Activated naive CD4-positive, alpha-beta T cell treated with Interleukin-2 at 50 U/mL for 16 hours (primary cell): ENCODE measurements at places on chromosomes 3 and 15.

DNA sequence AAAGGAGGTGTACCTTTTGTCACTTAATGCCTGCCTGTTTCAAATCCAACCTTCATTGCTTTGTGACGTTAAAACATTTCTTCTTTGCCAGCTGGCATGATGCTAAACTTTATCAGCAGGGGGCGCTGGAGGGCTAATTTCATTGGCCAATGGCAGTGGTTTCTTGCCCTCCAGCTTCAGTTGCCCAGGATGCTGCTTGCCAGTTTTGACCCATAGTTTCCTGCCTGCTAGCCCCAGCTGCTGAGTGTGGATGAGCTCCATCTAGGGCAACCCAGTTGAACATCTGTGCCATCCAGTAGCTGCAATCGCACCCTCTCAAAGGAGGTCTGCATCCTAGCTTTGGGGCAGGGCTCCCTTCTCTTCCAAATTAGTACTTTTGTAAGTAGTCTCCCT is 22.1 kb downstream of the ACKR2 start:
- DNase-seq = peak; percentile 69

DNA sequence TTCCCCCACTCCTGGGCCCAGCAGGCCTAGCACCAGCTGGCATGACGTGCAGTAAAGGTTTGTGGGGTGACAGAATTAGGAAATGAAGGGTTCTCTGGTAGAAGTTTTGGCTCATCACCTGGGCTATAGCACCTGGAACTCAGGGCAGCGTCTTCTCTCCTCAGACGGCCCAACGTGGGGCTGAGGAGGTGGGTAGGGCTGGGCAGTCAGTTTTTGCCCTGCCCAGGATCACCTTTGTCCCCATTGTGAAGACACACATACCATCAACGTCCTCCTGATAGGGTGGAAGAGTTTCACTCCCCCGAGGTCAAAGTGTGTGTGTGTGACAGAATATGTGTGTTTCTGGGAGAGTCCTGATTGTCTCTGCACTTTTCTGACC is 12.1 kb downstream of the KBTBD13 start:
- DNase-seq = no peak

DNA sequence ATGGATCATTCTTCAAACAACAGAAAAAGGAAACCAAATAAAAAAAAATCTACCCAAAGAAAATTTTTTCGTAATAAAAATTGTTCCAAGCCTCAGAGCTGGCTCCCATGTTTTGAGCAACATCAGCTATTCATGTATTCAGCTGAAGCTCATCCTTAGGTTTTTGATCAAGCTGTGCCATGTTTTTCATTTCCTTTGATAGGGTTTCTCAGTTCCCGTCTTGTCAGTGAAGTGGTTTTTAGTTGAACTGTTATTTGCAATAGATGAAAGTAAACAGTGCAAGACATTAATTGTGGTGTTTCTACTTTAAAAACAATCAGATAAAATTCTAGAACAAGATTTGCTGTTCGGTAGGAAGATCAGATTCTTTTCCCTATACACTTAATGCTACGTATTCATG is 55.4 kb upstream of the SPTSSB start:
- no peak for DNase-seq

DNA sequence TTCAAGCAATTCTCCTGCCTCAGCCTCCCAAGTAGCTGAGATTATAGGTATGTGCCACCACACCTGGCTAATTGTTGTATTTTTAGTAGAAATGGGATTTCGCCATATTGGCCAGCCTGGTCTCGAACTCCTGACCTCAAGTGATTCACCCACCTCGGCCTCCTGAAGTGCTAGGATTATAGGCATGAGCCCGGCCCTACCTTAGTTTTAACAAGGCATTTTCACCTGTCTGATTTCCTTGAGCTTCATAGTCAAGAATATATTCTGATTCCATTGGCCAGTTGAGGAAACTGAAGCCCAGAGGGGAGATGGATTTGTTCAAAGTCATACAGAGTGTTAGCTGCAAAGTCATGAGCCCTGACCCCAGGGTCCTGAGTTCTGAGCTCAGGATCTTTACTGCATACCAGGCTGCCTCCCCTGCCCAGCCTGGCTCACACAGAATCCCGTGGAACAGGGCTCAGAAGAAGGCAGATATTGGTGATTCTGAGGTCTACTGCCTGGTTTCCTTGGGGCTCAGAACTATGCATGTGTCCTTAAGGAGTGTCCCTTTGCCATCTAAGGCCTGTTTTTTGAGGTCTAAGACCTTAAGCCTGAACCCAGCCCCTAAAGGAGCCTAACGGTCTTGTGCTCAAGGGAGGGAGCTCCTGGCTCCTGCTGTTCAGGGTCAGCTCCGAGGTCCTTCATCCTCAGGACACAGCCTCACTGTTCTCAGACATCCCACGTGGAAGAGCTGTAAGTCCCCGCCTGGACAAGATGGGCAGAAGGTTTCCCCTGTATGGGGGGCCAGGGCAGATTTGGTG is 134.4 kb downstream of the SMAD6 start:
- DNase-seq = no peak

- no peak for DNase-seq
Measured at GRCh38 chr15:58793862-58794261, 22.8 kb downstream of the MINDY2 start.
